ENCODE measurements at places on chromosomes 13 and 19.

DNA sequence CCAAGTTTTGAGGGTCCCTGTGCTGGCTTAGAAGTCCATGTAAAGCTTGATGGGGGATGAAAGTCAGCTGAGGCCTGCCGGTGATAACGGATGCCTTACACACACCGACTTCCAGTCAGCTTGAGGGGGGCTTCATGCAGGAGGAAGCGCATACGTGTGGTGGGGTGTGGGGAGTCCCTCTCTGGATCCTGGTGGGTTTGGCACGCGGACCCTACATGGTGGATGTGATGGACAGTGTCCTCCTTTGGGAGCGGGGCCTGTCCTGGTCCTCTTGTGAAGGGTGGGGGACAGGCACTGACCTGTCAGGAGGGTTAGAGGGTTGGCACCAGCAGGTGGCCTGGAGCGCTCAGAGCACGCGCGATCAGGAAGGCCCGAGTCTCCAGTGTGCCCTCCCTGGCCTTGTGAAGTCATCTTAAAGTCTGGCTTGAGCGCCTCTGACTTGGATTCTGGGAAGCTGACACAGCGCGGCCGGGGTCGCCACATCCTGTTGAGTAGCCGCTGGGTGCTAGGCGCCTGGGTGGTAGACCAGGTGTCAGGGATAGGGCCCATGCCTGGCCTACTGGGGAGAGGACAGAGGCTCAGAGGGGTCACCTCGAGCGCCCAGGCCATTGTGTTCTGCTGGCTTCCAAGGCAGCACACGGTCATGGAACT lies 2.9 kb downstream of the DAZAP1 start:
- DNase-seq, result no peak

- no peak for DNase-seq
Observed at GRCh38 chr13:31733647-31734046, 5.7 kb upstream of the RXFP2 start.

DNA sequence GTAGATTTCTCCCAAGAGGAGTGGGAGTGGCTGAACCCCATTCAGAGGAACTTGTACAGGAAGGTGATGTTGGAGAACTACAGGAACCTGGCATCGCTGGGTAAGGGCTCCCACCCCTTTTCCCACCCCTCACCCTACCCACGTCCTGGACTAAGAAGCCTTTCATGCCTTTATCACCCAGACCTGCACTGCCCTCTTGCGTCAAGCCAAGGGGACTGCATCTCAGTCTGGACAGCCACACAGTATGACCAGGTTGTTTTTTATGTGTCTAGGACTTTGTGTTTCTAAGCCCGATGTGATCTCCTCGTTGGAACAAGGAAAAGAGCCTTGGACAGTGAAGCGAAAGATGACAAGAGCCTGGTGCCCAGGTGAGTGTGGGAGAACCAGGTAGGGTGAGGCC lies 8.8 kb downstream of the ZFP28 start:
- no peak for DNase-seq

DNA sequence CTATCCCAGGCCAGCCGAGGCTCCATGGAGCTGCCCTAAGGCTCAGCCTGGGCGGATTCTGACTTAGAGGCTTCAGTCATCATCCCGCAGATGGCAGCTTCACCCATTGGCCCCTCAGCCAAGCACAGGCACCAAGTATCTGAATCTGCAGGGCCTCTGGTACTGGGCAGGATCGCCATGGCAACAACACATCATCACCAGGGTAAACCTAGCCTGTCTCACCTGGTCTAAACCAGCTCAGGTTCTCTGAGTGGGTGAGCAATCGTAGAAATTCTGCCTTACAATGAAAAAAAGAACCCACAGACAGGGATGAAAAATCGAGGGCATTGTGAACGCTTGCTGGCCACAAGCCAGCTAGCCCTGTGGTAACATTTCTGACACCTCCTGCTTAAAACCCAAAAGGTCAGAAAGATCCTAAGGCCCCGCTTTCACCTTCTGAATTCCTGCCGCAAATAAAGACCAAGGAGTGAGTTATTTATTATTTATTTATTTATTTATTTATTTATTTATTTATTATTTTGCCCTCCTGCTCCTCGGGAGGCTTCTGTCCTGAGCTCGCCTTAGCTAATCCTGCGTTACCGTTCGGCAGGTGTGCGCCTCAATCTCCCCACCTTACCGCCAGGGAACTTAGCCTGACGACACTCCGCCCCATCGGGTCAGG lies 12.0 kb upstream of the CEACAM21 start:
- DNase-seq, result no peak

- no peak for DNase-seq
Observed at GRCh38 chr13:87923753-87924152, 252.6 kb downstream of the SLITRK5 start.

GRCh38 chr13:73248711-73249580 lies 190.1 kb downstream of the KLF5 start:
- DNase-seq, result no peak

DNA sequence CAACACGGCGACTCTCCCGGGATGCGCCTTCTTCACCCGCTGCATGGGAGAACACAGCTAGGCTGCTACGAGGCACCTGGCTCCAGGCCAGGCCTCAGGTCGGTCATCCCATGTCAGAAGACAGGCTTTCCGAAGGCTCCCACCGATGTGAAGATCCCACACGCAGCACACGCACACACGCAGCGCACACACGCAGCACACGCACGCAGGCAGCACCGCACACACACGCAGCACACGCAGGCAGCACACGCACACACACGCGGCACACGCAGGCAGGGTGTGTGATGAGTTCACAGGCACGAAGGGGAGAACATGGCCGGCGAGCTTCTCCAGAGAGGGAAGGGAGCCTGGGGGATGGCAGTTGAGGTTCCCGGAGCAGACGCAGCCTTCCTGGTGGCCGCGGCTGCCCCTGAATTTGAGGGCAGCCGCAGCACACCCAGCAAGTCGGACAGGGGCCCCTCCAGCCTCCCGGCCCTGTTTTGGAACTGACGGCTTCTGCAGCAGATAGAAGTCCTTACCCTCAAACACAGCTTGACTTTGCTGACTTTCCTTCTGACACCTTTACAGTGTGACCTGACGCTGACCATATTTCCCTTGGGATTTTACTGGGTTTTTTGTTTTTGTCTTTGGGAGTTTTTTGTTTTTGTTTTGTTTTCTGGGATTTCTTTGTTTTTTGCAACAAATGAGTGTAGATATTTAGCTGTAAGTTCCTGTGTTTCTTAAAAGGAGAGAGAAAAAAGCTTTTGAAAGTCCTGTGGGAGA lies 55.9 kb downstream of the RASA3 start:
- DNase-seq, result no peak

DNA sequence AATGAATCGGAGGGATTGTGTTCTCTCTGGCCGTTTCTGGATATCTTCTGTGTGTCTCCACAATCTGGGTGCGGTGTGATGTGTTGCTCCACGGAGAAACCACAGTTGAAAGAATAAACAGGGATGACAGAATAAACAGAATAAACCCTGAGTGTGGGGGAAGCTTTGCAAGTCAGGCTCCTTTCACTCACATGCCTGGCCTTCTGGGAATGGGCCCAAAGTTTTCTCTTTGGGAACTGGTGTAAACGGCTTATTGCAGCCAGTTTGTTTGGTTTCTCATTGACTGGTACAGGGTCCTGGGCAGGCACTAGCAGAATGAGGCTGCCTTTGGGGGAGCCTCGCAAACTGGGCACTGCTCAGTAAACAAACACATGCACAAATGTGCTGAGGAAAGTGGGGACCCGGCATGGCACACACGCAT lies 324.7 kb downstream of the DLEU7 start:
- DNase-seq, result no peak

- peak; percentile 70 for DNase-seq
Observed at GRCh38 chr13:30038884-30039283, 188.5 kb upstream of the UBL3 start.

- DNase-seq, result no peak
Observed at GRCh38 chr13:43963726-43964125, 84.0 kb downstream of the LACC1 start.

DNA sequence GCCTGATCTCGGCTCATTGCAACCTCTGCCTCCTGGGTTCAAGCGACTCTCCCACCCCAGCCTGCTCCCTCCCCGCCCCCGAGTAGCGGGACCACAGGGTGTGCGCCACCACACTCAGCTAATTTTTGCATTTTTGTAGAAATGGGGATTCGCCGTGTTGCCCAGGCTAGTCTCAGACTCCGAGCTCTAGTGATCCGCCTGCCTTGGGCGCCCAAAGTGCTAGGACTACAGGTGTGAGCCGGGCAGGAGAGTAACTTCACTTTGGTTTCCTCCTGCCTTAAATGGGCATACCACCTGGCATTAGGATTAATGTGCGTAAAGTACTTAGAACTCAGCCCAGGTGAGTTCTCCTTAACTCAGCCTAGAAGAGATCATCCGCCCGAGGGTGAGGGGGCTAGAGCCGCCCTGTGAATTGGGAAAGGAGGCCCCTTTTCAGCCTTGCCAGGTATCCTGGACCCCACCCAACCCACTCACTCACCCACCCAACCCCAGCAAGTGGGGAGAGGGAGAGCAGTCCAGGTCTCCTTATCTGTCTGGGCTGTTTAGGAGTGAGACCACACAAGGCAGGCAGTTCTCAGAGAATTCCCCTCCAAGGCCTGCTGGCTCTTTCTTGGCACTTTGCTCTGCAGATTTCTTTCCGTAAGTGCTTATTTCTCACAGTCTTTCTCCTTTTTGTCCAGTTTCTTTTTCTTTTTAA lies 1.2 kb upstream of the ZFP36 start:
- no peak for DNase-seq

DNA sequence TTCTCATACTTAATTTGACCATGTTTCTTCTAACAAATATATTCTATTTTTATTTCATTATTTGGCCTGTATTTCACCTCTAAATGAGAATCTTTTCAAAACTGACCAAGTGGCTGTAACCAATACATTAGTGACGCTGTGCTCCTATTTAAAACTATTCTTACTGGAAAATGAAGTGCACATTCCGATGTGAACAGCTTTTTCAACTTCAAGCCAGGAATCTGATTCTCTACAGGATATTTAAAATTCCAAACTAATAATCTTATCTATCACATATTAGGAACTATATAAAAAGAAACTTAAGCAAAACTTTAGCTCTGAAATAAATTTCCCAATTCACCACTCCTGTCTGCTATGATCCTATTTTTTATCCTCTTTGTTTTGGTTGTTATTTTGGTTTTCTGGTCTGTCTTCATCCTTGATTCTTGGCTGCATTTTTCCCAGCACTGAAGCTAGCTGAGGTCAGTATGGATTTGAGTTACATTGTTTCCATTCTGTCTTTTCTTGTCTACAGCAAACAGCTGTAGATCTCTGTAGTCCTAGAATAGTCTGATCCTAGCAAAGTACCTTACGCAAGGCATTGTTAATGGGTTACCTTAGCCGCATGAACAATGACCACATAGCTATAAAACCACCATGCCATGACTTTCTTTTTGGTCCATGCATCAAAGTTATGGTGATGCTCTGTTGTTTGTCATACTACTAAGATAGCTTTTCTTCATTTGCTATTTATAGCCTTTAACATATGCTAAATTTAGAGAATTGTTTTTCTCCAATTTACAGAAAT lies 748.6 kb upstream of the SPRY2 start:
- DNase-seq, result no peak

DNA sequence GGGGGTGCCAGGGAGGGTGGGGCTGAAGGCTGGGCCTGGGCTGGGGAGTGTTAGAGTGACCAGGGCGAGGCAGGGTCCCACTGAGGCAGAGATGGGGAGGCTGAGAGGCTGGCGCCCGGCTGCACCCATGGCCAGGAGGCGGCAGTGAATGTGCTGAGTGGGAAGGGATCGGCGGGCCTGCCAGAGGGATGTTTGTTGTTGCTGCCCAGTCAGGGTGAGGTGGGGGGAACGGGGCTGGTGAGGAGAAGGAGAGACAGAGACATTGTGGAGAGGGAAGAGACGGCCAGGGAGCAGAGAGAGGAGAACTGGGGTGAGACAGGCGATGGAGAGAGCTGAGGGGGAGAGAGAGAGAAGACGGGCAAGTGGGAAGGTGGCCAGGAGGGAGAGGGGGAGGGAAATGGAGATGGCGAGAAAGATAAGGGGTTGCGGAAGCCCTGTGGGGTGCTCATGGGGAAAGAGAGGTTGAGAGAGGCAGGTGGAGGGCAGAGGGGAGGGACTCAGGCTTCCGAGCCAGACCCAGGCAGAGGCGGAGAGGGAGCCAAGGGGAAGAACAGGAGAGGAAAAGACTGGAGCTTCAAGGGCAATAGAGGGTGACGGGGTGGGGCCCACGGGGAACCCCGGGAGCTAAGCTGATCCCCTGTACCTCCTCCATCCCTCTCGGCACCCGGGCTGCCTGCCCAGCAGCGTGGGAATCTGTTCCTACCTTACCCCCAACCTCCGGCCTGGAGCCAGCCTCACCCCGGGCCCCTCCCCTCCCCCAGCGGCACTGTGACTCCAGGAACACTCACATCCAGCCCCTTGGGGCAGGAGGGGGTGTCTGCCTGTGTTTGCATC lies 690 bp upstream of the B3GNT8 start:
- DNase-seq, result no peak

DNA sequence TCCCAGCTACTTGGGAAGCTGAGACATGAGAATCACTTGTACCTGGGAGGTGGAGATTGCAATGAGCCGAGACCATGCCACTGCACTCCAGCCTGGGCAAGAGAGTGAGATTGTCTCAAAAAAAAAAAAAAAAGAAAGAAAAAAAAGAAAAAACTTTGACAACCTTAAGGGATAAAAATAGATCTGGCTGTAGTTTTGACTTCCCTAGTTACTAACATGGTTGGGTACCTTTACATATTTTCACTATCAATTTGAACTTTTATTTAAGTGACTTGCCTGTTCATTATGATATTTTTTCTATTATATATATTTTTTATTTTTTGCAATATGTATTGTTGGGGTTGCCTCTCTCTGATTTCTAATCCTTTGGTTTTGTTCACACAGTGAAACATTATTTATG lies 8.4 kb upstream of the ZNF235 start:
- DNase-seq, result no peak

GRCh38 chr19:6761053-6761676 lies 6.1 kb downstream of the SH2D3A start:
- DNase-seq, result no peak

GRCh38 chr13:95714142-95714832 lies 37.3 kb downstream of the DNAJC3 start:
- DNase-seq, result peak; percentile 81

- DNase-seq, result peak; percentile 29
Observed at GRCh38 chr13:110912651-110913051, 2.2 kb downstream of the ANKRD10 start.

DNA sequence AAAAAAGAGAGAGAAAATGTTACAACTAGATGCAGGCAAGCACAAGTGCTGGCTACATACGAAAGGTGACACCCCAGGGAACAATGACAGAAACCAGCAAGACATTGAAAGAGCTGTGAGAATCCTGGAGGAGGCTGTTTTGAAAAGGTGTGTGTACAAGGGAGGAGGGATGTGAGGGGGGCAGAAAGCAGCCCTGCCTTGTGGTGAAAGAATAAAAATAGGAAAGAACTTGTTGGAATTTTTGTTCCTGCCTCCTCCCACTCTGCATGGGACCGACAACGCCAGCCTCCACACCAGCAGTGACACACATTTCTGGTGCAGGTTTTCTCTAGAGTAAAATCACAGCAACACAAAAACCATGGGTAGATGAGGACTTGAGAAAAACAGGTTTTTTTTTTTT lies 1258.6 kb downstream of the PCDH9 start:
- DNase-seq, result no peak

GRCh38 chr19:48970923-48971395 lies 5.8 kb downstream of the FTL start:
- DNase-seq, result no peak
